ENCODE measurements at places on chromosomes 1 and 21. TPM values are rescaled to one million over a fixed set of nuclear protein-coding genes. Genes with fewer than 3 reads are reported as not detected.

DNA sequence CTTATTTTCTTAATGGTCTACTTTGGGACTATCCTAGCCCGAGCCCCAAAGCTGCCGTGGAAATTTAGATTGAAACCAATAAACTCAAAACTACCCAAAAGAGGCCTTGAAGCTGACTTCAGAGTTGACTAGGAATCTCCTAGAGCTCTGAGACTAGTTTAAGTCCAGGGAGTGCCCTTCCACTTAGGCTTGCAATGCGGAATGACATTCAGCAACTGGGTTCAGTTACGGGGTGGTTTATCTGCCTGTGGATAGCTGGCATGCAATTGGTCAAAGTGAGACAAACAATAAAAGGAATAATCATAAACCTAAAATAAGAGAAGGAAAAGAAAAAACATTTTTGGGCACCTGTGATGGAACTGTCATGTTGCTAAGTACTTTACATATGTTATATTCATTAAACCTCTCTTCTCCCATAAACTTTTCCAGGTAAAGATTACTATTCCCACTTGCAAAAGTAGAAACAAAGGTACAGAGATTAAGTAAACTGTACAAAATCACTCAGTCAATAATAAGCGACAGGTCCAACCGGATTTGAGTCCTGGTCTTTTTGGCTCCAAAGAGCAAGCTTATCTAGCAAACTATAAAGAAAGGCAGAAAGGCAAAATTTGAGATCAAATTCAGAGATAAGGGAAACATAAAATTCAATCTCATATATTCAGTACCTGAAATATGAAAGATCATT, 56.5 kb downstream of the GPATCH2 start:
- DNase-seq: peak; percentile 72

DNA sequence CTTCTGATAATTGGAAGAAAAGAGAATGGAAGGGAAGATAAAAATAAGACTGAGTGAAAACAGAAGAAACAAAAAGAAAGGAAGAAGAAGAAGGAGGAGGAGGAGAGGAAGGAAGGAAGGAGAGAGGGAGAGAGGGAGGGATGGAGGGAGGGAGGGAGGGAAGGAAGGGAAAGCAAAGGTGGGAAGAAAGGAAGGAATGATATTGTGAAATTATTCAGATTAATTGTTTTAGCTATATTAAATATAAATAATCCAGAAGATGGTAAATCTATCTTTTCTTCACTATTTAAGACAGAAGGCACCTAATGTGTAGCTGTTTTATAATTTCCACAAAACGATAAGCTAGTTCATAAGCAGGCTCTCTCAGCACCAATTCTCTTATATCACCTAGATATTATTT, 191.3 kb upstream of the LRRC7 start:
- DNase-seq: no peak

DNA sequence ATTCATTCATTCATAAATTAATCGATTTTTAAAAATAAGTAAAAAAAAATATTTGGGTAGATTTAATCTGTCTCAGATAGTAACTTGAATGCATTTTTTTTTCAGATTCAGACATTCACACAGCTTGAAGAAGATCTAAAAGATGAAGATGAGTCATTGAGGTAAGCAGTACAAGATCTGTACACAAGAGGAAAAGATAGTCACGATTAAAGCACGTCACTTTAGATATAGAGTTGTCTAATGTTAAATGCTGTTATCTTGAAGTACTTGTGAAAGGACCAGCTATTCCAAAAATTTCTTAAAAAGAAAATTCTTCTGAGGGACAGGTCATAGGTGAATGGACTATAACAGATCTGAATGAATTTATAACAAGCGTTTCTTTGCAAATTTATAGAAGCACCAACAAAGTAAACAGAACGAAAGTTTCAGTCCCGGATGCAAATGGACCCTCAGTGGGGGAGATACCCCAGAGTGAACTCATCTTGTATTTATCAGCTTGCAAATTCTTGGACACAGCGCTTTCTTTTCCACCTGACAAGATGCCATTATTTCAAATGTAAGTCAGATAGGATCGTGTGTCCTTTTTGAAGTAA, 31.2 kb upstream of the MORC3 start:
- no peak for DNase-seq

- DNase-seq: no peak
Measured at GRCh38 chr1:214187121-214187900, 93.6 kb upstream of the SMYD2 start.

- no peak for DNase-seq
Measured at GRCh38 chr1:223474804-223475203, 81.6 kb downstream of the CCDC185 start.

- no peak for DNase-seq
Measured at GRCh38 chr1:25785333-25786067, 14.5 kb upstream of the SELENON start.

- DNase-seq: no peak
Measured at GRCh38 chr1:152191260-152191659, 32.2 kb upstream of the RPTN start.

DNA sequence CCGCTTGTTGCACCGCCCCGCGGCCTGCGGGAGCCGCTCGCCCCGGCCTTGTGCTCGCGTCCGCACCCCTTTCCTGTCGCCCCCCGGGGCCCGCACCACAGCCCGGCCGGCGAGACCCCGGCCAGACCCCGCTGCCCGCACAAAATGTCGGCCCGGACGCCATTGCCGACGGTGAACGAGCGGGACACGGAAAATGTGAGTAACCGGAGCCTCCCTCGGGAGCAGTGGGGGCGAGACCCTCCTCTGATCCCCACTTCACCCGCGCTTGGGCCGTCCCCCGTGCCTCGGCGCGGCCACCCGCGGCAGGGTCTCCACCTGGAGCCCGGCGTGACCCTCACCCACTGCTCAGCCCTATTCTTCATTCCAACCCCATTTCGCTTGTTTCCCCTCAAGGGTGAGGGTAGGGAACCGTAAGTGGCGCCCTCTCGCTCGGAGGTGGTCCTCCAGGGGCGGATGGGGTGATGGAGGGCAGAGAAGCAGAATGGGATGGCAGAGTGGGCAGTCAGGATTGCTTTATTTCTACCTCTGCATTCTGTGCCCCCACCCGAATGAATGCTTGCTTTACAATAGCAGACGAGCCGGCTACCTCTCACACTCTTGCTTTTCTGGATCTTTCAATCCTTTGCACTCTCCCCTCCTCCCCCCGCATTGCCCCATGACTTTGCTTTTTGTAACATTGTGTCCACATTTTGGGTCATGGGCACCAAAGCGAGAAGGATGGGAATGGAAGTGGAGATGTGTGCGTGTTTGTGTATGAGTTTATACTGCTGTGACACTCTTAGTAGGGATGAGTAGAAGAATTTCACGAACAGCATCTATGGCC, 954 bp downstream of the MARK1 start:
- DNase-seq: no peak

DNA sequence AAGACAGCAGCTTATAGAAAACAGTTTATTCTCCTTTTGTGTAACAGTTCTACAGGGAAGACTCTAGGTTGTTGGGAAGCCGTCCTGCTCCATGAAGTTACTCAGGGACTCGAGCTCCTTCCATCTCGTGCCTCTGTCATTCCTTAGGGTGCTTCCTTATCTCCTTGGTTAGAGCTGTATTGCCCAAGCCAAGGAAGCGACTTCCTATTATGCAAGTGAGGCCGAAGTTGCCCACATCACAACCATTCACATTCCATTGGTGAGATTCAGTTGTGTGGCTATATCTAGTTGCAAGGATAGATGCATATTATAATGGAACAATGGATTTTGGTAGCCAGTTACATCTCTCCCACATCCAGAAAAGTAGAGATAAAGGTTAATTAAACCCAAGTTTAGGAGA, 9.0 kb downstream of the GSTM5 start:
- DNase-seq: no peak

- no peak for DNase-seq
Measured at GRCh38 chr1:117341123-117341522, 26.1 kb upstream of the MAN1A2 start.

- no peak for DNase-seq
Measured at GRCh38 chr1:70916034-70916427, 131.6 kb downstream of the PTGER3 start.

DNA sequence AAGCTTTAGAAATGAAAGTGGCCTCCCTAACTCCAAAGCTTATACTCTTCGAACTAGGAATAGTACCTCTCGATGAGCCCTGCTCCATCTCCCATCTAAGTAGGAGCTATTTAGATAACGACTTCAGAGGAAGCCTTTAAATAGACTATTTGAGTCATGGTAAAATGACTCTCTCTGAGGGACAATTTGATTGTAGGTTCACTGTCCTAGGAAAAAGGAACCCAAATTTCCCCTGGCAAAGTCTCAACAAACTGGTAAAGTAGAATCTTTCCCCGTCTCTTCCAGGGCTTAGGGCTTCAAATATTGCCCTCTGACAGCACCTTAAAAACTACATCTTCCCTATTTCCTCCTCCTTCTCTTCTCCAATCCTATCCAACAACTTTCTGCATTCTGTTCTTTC, 2.0 kb upstream of the FCER1A start:
- no peak for DNase-seq

DNA sequence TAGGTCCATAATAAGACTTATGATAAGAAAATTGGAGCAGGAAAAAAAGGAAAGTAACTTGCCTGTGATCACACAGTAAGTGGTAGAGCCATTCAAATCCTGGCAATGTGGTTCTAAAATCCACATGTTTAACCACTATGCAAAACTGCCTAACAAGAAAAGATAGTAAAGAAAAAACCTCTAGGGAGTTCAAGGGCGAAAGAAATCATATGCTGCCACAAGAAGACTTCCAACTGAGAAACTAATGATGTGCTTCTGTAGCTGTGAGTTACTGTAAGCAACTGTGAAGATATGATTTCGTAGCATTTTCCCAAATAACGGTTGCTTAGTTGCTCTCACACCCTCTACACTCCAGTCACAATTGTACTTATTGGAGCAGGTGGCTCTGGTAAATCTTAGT, 20.9 kb upstream of the LYPLAL1 start:
- no peak for DNase-seq

DNA sequence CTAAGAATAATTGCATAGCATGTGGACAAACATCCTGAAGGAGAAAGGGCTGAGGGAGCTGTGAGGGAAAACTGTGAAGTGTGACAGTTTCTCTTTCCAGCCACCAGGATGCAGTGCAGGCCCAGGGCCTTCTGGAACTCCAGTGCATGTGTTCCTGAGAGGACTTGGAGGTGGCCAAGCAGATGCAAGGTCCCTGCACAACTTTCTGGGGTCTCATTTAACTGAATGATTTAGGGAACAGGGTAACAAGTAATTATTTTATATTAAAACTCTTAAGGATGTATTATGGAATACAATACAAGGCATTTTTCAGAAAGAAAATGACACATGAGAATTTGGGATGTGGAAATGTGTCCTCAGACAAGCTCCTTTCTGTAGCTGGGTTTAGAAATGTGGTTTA, 61.2 kb upstream of the MCOLN3 start:
- DNase-seq: peak; percentile 79

- no peak for DNase-seq
Measured at GRCh38 chr1:115768549-115768948, at the start of gene CASQ2. Gene CASQ2 (minus strand): TSS chr1:115768714. CDS start chr1:115768541, 173 bp downstream.

The DDR2 gene
- total RNA-seq: 1.4 TPM

The NBPF4 gene
- total RNA-seq: 0.07 TPM

The MX1 gene
- 12.6 TPM for total RNA-seq

The OR6N1 gene
- not detected for total RNA-seq

The MFSD2A gene
- total RNA-seq: 12.1 TPM

The MAEL gene
- total RNA-seq: not detected

The SZRD1 gene
- total RNA-seq: 119 TPM

The SPATA21 gene
- not detected for total RNA-seq

The PGLYRP4 gene
- total RNA-seq: not detected

Measured in PC-3 (cell line).